ENCODE measurements at places on chromosomes 3 and 15.

GRCh38 chr3:185687271-185687878 lies 101.3 kb downstream of the SENP2 start:
- DNase-seq: no peak

DNA sequence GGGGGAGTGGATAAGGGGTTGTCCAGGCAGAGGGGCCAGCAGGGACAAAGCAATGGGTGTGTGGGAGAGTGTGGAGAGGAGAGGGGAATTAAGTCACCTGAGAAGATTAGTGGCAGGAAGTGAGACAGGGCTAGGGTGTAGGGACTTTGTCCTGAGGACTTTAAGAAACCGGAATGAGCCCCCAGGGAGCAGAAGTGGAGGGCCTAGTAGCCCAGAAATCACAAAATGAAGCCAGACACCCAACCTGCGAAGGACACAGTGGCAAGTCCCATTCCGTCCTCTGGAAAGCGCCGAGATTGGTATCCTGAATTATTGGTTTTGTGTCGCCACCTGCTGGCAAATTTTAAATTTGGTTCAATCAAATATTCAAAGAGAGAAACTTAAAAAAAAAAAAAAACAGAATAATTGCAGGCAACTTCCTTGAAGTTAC lies 78.0 kb upstream of the SLC25A36 start:
- peak; percentile 46 for DNase-seq

- DNase-seq: no peak
Observed at GRCh38 chr15:55235546-55236036, 38.9 kb upstream of the RSL24D1 start.

DNA sequence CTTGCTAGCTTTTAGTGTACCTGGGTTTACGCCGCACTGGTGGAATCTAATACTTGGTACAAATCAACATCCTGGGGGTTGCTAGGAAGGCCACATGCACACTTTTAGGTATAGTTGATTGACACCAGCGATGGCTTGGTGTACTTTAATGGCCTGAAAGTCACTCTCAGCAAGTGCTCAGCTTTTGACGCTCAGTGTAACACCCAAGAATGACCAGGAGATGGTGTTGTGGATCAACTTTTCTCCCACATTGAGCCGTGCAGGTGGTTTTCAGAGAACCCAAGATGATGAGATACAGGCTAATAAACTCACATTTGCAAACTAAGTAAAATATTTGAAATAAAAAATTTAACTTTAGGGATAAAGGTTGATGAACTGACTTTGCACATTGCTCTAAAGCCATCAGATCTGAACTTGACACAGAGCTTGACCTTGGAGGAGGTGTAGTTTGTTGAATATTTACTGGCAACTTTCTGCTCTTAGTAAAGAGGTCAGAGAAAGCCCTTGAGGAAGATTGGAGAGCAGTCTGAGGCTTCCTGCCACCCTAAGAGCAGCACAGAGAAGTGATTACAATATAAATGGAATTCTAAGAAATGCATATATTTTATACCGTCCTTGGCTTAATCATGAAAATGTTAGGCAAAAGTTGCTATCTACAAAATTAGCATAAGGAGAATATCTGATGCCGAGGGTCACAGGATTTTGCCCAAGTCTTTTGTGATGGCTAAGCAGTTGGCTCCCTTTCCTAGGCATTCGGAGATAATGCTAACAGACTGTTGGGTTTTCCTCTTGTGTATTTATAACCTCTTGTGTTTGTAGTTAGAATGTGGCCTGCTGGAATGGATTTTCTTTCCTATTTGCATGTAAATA lies 143.4 kb upstream of the RASGRP1 start:
- DNase-seq: no peak

DNA sequence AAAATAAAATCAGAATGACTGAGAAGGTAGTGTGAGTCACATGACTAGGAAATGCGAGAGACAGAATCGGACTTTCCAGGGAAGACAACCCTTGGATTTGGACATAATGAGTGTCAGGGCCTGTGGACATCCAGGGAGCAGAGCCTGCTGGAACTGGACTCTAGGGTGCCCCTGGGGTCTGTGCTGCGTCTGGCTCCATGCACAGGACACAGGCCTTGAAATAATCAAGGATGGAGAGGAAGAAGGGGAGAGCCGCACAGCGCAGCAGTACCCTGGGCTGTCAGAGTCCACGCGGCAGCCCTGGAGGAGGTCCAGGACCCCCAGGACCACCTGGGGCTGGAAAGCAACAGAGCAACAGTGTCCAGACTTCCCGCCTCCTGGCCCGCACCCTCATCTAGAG lies 173.7 kb downstream of the PDE8A start:
- no peak for DNase-seq

DNA sequence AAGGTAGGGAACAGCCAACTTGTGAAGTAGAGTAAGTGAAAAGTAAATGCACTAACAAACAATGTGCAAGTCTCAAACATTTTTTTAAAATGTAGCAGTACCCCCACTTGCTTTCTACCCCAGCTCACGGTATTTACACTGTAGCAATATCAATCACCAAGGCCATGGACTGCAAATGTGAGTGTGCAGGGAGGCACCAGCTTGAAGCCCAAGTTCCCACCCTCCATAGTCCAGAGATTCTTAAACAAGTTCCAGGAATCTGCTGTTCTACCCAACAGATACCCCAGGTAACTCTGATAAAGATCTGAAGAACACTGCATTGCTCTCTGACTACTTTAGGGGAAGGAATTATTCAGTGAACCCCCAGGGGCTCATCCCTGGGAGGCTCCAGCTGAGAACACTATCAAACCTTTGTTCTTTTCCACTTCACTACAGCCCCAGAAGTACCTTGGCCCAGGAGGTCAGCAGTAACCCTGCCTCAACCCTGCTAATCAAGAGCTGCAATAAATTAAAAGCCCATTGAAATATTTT lies 86.1 kb downstream of the FOXP1 start:
- DNase-seq: no peak

GRCh38 chr3:122255757-122256439 lies 69.2 kb upstream of the CSTA start:
- no peak for DNase-seq

- DNase-seq: no peak
Observed at GRCh38 chr3:50167069-50167840, 12.1 kb downstream of the SEMA3F start.

- no peak for DNase-seq
Observed at GRCh38 chr15:66673410-66674322, 28.4 kb upstream of the SMAD6 start.

GRCh38 chr3:173841334-173841733 lies 443.8 kb downstream of the NLGN1 start:
- no peak for DNase-seq

DNA sequence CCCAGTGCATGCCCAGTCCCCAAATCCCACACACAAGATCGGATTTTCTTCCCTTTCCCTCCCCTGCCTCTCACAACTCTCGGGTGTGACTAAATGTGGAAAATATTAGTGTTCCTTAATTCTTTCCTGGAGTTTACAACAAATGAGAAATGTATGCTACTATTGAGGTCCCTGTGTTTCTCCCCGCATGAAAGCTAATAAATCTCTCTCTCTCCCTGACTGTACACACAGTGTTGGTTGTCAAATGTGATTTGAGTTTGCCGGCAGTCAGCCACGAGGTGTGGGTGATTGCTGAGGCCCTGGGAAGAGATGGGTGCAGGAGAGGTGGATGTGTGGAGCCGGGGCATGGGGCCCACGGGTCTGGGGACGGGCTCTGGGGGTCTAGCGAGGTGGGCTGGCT lies 161.4 kb upstream of the IQSEC1 start:
- DNase-seq: no peak

- DNase-seq: no peak
Observed at GRCh38 chr3:24943961-24944360, 449.3 kb upstream of the THRB start.

- no peak for DNase-seq
Observed at GRCh38 chr3:42688487-42689420, 3.4 kb downstream of the KLHL40 start.

DNA sequence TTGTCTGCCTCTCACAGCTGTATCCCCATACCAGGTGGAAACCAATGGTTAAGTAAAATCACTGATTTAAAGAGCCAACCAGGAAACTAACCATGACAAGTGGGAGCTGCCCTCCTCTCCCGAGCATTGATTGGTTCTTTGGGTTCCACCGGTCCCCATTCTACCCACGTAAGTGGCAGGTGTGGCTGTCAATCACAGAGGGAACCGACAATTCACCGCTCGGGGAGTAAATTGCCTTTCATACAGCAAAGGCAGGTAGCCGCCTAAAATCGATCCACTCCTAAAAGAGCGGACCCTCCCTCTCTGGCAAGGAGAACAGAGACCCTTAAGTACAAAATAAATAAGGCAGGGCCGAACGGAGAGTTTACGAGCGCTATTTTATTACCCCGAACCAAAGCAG lies 1.2 kb downstream of the ERC2 start:
- peak; percentile 83 for DNase-seq

DNA sequence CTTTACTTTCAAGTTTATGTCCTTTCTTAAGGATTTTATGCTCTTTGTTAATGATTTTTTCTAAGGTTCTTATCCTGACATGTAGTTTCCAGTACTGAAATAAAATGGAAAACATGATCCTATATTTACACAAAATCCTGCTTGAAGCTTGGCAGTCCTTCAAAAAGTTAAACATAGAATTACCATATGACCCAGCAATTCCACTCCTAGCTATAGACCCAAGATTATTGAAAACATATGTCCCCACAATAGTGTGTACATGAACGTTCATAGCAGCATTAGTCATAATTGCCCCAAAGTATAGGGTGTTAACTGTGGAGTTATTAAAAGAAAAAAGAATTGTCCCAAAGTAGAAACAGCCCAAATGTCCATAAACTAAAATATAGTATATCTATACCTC lies 33.2 kb downstream of the ITGB5 start:
- DNase-seq: no peak

DNA sequence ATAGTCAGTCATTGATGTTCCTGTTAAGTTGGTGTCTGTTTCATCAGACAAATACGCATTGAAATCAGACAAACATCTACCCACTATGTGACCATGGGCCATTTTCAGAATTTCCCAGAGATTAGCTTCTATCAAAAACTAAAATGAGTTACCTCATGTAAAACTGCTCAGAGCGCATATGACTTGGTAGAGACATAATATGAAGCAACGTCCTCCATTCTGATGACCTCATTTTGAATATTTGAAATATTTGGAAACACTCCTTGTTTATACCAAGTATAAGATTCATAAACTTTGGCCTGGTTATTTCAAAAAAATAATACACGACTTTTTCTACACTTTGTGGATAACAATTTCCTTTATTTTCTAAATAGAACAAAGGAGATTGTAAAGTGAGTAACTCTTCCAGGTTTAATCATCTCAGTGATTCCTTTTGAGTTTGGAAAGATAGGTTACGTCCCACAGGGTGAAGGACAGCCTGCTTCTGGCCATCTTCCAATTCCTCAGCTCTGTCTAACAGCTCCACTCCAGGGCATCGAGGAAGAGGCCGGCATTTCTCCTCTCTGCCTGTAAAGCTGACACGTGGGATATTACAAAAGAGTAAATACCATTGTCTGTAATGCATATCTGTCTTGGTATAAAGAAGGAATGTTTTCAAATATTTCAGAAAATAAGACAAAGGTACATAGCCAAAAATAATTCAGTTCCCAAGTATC lies 122.6 kb downstream of the CADM2 start:
- DNase-seq: no peak

GRCh38 chr3:171770689-171771620 lies 39.3 kb downstream of the PLD1 start:
- DNase-seq: peak; percentile 64

- no peak for DNase-seq
Observed at GRCh38 chr15:69433831-69434230, 18.8 kb upstream of the RPLP1 start.

DNA sequence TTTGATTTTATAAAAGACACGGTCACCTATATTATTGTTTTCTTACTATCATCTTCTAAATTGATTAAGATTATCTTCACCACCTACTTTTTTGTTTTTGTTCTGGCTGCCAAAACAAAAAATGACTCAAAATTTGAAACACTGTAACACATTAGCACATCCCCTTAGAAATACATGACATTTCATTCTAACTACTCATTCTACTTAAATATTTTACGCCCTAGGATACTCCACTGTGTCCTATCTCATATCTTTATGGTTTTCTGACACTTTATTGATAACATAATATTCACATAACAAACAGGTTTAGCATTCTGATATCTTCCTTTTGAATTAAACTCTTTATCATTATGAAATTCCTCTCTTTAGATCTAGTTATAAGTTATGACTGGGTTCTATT lies 656.2 kb downstream of the GBE1 start:
- DNase-seq: no peak

- no peak for DNase-seq
Observed at GRCh38 chr3:13272831-13273603, 147.1 kb downstream of the NUP210 start.

DNA sequence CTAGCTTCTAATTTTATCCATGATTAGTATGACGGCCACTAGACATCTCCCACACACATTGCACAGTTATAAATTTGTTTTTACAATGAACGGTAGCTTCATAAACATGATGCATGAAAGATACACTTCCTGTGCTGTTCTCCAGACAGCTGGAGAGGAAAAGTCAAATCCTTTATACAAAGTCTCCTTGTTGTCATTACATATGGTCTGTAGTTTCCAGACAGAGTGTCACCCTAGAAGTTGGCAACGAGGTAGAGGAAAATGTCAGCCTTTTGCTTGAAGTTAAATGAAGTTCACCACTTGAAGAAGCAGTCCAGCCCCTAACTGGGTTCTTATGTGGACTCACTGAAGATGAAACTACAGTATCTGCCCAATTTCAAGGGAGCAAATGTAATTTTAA lies 253.0 kb upstream of the P2RY1 start:
- DNase-seq: no peak

DNA sequence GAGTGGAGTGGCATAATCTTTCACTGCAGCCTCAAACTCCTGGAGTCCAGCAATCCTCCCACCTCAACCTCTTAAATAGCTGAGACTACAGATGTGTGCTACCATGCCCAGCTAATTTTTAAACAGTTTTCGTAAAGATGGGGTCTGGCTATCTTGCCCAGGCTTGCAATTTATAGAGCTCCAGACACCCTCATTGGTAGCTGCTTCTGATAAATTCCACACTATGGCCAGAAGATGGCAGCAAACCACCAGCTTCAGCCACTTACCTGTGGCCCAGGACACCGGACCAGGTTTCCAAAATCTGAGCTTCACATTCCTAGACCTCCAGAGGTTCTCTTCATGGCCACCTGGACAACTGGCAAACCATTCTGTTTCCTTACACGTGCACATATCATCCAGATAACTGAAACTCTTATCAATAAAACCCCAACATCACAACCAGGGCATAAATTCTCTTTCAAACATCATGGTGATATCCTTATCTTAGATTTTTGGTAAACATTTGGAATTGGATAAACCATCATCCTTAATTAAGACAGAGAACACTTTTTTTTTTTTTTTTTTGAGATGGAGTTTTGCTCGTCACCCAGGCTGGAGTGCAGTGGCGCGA lies 28.9 kb downstream of the FBXW12 start:
- DNase-seq: peak; percentile 40
